ENCODE measurements at places on chromosomes 5 and 9. TPM values are rescaled to one million over a fixed set of nuclear protein-coding genes. Genes with fewer than 3 reads are reported as not detected.
A peak's percentile ranks its signal among the peaks of the same experiment; 100 is the strongest.

- no peak overlapping the region for H3K27ac ChIP-seq
- H3K4me1 ChIP-seq: no peaks in the 10 kb centered on the region
- no peak for DNase-seq
- no peaks in the 10 kb centered on the region for H3K36me3 ChIP-seq
Observed at GRCh38 chr5:8097146-8097545, 228.2 kb downstream of the MTRR start.

DNA sequence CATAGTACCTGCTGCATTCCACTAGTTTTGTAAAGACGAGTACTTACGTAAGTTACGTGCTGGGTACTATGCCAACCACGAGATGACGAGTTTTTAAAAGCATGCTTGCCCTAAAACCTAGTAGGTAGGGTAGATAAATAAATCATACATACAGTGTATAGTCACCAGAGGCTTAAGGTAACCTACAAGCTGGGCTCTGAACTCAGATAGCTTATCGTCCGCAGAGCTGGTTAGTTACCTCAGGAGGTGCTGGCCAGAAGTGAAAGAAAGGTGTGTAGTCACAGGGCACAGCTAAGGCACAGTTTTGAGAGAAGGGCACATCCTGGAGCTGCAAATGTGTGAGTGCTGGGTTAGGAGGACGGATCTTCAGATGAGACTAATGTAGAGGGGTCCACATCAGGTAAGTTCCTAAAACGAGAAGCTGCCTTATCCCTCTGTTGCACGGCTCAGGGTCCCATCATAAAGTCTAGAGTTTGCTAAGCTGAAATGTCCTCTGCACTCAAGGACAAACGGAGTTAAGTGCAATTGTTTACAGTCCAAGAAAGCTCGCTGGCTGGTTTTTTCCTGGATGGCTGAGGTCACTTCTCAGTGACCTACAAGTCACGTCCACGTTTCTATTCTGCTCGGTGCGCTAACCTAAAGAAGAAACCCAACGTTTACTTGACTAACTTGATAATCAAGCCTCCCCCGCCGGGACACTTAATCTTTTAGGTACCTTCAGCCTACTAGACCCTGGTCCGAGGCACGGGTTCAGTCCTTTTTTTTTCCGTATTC is 1.1 kb upstream of the SNX24 start:
- H3K36me3 ChIP-seq: no peaks in the 10 kb centered on the region
- no peaks in the 10 kb centered on the region for H3K27me3 ChIP-seq
- peaks cover 29% of the 10 kb centered on the region for H3K4me1 ChIP-seq

DNA sequence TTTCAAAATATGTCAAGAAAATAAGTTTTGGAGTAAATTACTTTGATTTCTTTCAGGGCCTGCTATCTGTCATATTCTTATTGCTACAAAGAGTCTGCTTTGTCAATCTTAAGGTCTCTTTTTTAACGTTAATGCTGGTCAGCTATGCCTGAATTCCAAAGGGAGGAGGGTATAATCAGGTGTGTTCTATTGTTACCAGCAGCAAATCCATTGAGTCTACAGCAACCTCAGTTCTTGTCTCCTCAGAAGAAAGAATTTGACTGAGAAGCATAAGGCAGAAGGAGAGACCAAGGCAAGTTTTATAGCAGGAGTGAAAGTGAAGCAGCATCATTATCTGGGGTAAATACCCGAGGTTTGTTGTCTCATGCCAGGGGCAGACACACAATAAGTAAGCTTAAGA is 23.7 kb upstream of the MINAR2 start:
- no peak overlapping the region for H3K27ac ChIP-seq
- no peaks in the 10 kb centered on the region for H3K36me3 ChIP-seq

DNA sequence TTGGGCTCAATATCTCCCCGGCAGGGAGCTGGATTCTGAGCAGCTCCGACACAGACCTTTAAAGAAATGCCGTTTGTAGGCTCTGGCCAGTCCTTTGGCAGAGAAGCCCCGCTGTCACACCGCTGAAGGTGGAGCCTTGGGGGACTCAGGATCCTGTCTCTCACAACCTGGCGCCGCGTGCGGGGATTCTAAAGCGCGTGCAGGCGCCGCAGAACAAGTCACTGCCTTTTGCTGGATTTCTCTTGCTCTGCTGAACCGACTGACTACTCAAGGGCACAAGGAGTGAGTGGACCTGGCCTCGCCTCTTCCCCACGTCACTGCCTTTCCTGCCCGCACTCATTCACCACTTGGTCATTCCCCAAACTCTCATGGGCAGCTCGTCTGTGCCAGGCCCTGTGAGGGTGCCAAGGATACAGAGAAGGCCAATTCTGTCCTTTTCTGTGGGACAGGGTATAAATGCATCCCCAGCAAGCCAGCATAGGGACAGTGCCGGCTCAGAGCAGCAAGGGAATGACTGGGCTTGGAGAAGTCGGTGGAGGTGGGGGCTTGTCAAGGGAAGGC is 69.3 kb downstream of the CRB2 start:
- no peaks in the 10 kb centered on the region for H3K4me1 ChIP-seq
- no peak overlapping the region for H3K4me3 ChIP-seq
- H3K27me3 ChIP-seq: no peaks in the 10 kb centered on the region

DNA sequence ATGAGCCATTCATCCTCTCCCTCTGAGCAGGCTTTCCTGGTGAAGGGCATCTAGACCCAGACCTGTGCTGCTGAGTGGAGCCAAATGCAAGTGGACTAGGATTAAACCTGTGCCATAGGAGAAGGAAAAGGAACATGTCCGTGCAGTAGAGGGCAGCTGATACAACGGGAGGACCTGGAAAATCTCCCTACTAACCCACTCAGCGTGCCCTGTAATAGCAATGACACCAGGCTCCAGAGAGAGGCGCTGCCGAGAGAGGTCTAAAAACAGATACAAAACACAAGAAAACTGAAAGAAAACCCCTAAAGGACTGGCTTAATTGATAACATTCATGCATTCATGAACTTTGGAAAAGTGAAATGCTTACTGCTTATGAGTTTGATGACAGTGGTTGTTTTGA is 60.8 kb downstream of the PFDN1 start:
- H3K4me3 ChIP-seq: no peak overlapping the region
- peak overlapping the region; percentile 11 for H3K27ac ChIP-seq
- peaks cover 38% of the 10 kb centered on the region for H3K4me1 ChIP-seq
- DNase-seq: peak; percentile 59

DNA sequence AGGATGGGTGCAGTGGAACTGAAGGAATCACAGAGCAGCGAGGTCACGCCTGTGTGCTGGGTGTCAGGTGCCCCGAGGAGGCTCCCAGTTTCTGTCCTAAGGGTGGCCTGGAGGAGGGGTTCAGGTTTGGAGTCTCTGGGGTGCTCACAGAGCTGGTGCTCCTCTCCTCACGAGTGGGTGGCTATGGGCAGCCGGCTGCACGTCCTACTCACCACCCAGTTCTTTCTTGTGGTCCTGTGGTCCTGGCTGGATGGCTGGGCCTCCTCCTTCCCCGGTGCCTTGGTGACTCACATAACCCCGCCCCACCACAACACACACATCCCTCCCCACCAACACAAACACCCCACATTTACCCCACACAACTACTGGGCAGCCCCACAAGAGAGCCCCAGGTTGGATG is 9.9 kb upstream of the PTGS1 start:
- H3K27ac ChIP-seq: no peak overlapping the region
- DNase-seq: peak; percentile 48
- peaks cover 22% of the 10 kb centered on the region for H3K4me1 ChIP-seq
- H3K27me3 ChIP-seq: no peaks in the 10 kb centered on the region
- H3K4me3 ChIP-seq: no peak overlapping the region

DNA sequence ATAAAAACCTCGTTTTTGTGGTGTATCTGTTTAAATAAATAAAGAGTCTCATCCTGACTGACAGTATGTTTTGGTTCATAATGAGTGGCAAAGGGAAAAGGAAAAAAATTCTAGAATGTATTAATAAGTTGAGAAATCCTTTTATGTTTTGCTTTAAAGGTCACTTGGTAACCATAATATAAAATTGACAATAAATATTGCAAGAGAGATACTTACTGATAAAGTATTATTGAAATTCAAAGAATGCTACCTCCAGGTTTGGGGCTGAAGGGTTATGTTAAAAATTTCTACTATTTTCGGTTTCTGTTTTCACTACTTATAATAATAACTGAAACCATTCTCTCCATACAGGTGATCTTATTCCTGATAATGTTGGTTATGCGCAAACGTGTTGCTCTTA is 85.4 kb upstream of the FSD1L start:
- peaks cover 10% of the 10 kb centered on the region for H3K36me3 ChIP-seq
- H3K4me1 ChIP-seq: peaks cover 10% of the 10 kb centered on the region
- no peak for DNase-seq
- no peak overlapping the region for H3K4me3 ChIP-seq
- H3K27me3 ChIP-seq: no peaks in the 10 kb centered on the region
- no peak overlapping the region for H3K27ac ChIP-seq

GRCh38 chr9:35273591-35273990 is 111.8 kb downstream of the UNC13B start:
- no peak overlapping the region for H3K4me3 ChIP-seq
- H3K27me3 ChIP-seq: no peaks in the 10 kb centered on the region
- H3K4me1 ChIP-seq: peaks cover 28% of the 10 kb centered on the region
- no peaks in the 10 kb centered on the region for H3K36me3 ChIP-seq
- no peak for DNase-seq

GRCh38 chr5:153748823-153749222 is 258.4 kb downstream of the GRIA1 start:
- H3K36me3 ChIP-seq: no peaks in the 10 kb centered on the region
- no peak overlapping the region for H3K27ac ChIP-seq

GRCh38 chr9:125971050-125971449 is 223.9 kb downstream of the PBX3 start:
- H3K27me3 ChIP-seq: no peaks in the 10 kb centered on the region
- no peaks in the 10 kb centered on the region for H3K4me1 ChIP-seq
- no peak overlapping the region for H3K4me3 ChIP-seq
- DNase-seq: no peak
- H3K27ac ChIP-seq: no peak overlapping the region
- peaks cover 11% of the 10 kb centered on the region for H3K36me3 ChIP-seq

GRCh38 chr5:57066924-57067596 is 106.8 kb upstream of the GPBP1 start:
- no peak for DNase-seq
- H3K4me3 ChIP-seq: no peak overlapping the region
- H3K27me3 ChIP-seq: peaks cover 2% of the 10 kb centered on the region
- H3K4me1 ChIP-seq: no peaks in the 10 kb centered on the region
- H3K27ac ChIP-seq: no peak overlapping the region
- no peaks in the 10 kb centered on the region for H3K36me3 ChIP-seq

DNA sequence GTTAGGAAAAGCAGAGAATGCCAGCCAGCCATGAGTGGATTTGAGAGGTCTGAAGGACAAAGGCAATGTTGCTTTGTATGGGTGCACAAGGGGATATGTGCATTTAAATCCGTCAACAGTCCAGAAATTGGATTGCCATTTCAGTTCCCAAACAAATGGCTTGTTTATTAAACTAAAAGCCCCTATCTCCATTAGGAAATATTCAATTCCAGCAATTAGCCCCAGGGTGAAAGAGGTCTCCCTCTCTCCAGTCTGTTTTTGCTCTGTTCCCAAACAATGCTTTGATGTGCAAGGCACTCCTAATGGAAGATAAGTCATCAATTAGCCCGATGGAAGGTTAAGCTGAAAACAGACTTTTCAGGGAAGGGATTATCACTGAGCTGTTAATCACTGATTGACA is 101.3 kb downstream of the C9orf152 start:
- peaks cover 32% of the 10 kb centered on the region for H3K4me1 ChIP-seq
- H3K4me3 ChIP-seq: no peak overlapping the region
- peak overlapping the region; percentile 76 for H3K27ac ChIP-seq

GRCh38 chr5:141565826-141566570 is 52.8 kb downstream of the DIAPH1 start:
- peak; percentile 65 for DNase-seq
- H3K4me3 ChIP-seq: no peak overlapping the region
- H3K4me1 ChIP-seq: peaks cover 12% of the 10 kb centered on the region
- H3K27ac ChIP-seq: peak overlapping the region; percentile 68
- no peaks in the 10 kb centered on the region for H3K27me3 ChIP-seq

GRCh38 chr9:122095010-122095767 is 2.1 kb upstream of the TTLL11 start:
- peaks cover 9% of the 10 kb centered on the region for H3K4me1 ChIP-seq
- DNase-seq: peak; percentile 79
- no peaks in the 10 kb centered on the region for H3K27me3 ChIP-seq
- no peak overlapping the region for H3K27ac ChIP-seq
- H3K4me3 ChIP-seq: no peak overlapping the region
- H3K36me3 ChIP-seq: no peaks in the 10 kb centered on the region

- H3K4me3 ChIP-seq: no peak overlapping the region
- DNase-seq: no peak
- H3K27ac ChIP-seq: no peak overlapping the region
- H3K27me3 ChIP-seq: peaks cover 7% of the 10 kb centered on the region
Observed at GRCh38 chr5:61589946-61590345, 257.9 kb downstream of the ZSWIM6 start.

GRCh38 chr9:115385383-115386122 is 267.6 kb upstream of the TNC start:
- no peaks in the 10 kb centered on the region for H3K4me1 ChIP-seq
- H3K36me3 ChIP-seq: no peaks in the 10 kb centered on the region
- no peak overlapping the region for H3K27ac ChIP-seq
- no peak for DNase-seq
- no peak overlapping the region for H3K4me3 ChIP-seq

- DNase-seq: no peak
- H3K36me3 ChIP-seq: no peaks in the 10 kb centered on the region
- H3K4me3 ChIP-seq: no peak overlapping the region
Observed at GRCh38 chr5:142795251-142795650, 25.1 kb downstream of the ARHGAP26 start.

- peak; percentile 82 for DNase-seq
- H3K4me3 ChIP-seq: no peak overlapping the region
- H3K27me3 ChIP-seq: no peaks in the 10 kb centered on the region
- no peaks in the 10 kb centered on the region for H3K36me3 ChIP-seq
- no peak overlapping the region for H3K27ac ChIP-seq
Observed at GRCh38 chr9:35385042-35385441, 104.9 kb upstream of the RUSC2 start.

GRCh38 chr5:142770650-142771609 is 753 bp downstream of the ARHGAP26 start:
- peak; percentile 62 for DNase-seq
- H3K4me3 ChIP-seq: peak overlapping the region; percentile 85
- no peak overlapping the region for H3K27ac ChIP-seq
- 0 out of 2 replicates have a peak, but pooled peaks cover 6% of the 10 kb centered on the region for H3K4me1 ChIP-seq
- no peaks in the 10 kb centered on the region for H3K27me3 ChIP-seq

DNA sequence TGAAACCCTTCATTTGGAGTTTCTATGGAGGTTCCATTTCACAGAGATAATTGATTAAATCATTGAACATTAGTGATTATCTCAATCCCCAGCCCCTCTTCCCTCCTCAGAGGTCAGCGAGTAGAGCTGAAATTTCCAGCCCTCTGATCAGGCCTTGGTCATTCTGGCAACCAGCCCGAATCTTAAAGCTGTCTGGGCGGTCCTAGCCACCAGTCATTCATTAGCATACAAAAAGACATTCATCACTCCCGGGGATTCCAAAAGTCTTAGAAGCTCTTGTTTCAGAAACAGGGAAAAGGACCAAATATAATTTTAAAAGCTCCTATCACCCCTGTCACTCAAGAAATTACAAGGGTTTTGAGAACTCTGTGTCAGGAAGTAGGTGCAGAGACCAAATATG is 41.3 kb downstream of the ZNF474 start:
- peak; percentile 64 for DNase-seq
- no peak overlapping the region for H3K4me3 ChIP-seq
- H3K27me3 ChIP-seq: no peaks in the 10 kb centered on the region
- H3K27ac ChIP-seq: no peak overlapping the region
- H3K4me1 ChIP-seq: peaks cover 46% of the 10 kb centered on the region
- H3K36me3 ChIP-seq: no peaks in the 10 kb centered on the region

- DNase-seq: peak; percentile 97
Observed at GRCh38 chr5:149938791-149939358, 5.7 kb downstream of the PDE6A start.

Gene IL9
- total RNA-seq: not detected

Gene CD274
- total RNA-seq: 4.3 TPM

Gene IFNA2
- not detected for total RNA-seq

Gene PCDHA12
- not detected for total RNA-seq

Gene AJM1
- total RNA-seq: 1.4 TPM

Gene PJA2
- 95.3 TPM for total RNA-seq

Gene FABP6
- not detected for total RNA-seq

Measured in GM23248 (cell line).